Esophagus squamous epithelium (tissue), 5 donors: ENCODE measurements at places on chromosomes 7 and 10.

DNA sequence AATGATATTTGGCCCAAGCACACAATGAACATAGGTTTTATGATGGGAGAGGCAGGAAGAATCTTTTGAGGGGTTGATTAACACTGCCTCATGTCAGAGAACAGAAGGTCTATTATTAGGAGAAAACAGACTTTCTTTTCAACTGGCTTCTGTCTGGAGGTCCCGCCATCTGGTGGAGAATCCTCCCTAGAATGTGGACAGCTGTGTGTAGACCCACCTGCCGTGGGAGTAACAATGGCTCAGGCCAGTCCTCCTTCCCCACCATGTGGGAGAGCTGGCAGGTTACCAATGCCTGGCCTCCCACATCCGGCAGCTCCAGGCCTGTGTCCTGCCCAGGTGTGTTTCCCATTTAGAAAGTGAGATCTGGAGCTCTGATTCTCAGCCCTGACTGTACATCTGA is 70.4 kb upstream of the AOAH start:
- no peak for DNase-seq

- DNase-seq = no peak
Measured at GRCh38 chr10:96556003-96556402, 30.8 kb downstream of the TM9SF3 start.

DNA sequence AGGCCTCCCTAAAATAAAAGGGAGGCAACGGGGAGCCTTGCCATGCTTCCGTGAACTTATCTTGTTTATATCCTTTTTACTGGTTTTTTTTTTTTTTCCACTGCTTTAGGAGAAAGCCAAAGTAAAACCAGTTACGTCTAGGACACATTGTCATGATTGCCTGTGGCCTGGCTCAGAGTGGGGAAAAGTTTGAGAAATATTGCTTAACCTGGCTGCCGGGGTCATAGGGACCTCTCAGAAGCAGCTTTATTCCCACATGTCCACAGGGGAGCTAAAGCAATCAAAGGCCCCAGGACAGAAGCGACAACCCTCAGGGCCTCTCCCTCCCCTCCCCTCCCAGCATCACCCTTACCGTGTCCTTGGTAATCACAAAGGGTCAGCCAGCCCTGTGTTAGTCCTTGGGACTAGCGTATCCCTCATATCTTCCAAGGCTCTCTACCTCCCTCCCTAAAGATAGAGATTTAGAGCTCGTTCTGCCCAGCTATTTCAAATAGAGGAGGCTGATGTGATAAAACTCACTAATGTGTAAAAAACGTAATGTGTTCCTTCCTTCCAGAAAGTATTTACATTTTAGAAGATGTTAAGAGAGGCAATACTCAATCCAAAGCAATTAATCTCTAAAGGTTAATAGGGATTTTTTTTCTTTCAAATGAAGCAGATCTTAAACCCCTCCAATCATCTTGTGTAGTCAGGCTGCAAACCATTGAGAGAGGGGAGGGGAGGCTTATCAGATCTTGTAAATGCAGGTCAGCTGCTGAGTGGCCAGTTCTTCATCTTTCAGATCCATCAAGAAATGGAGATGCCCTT is 64.8 kb upstream of the PRKAR2B start:
- DNase-seq = no peak

GRCh38 chr7:121079425-121080169 is 91.1 kb downstream of the CPED1 start:
- DNase-seq = no peak

GRCh38 chr10:131901181-131901829 is 497 bp downstream of the PPP2R2D start:
- DNase-seq = no peak

- no peak for DNase-seq
Measured at GRCh38 chr7:93015779-93016481, 101.8 kb downstream of the SAMD9 start.

DNA sequence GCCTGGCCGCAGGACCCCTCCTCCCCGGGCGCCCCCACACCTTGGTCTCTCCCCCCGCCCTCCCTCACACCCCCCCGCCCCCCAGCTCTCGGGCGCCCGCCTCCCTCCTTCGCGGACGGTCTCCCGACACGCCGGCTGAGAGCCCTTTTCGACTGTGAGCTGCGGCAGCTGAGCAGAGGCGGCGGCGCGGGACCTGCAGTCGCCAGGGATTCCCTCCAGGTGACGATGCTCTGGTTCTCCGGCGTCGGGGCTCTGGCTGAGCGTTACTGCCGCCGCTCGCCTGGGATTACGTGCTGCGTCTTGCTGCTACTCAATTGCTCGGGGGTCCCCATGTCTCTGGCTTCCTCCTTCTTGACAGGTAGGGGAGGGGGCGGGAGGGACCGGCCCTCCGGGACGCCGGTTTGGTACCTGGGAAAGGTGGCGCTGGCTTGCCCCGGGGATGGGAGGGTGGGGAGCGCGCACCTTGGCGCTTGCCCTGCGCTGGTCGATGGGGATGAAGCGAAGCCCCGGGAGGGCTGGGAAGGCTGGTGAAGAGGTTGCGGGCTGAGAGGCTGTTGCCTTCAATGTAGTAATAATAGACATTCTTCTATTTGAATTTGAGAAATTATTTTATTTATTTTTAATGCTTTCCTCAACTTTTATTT is at the start of gene BMPER:
TSS of gene BMPER (plus strand) at position 151 of the 644 bp plus-strand sequence. CDS start at position 226, 75 bp downstream.
- DNase-seq = no peak

GRCh38 chr10:43739161-43739560 is 90.5 kb upstream of the ZNF32 start:
- no peak for DNase-seq

GRCh38 chr10:106515206-106515790 is 649.2 kb downstream of the SORCS1 start:
- DNase-seq = no peak

DNA sequence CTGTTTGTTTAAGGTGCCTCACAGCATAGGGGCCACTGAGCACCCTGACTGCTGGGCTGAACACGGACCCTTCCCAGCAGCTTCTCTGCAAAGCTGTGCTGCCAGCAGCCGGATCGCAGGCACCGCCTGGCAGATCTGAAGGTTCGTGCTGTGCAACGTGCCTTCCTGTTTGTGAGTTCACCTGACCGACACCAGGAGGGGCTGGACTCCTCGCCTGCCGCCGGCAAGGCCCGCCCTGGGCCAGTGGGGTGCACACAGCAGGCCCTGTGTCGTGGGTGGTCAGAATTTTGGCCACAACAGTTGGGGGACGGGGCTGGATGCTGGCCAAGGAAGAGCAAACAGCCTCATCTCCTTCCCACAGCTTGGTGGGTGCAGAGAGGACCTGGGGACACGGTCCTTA is 12.6 kb downstream of the CYP2W1 start:
- no peak for DNase-seq

GRCh38 chr7:158567153-158567603 is 20.4 kb downstream of the PTPRN2 start:
- no peak for DNase-seq

- DNase-seq = no peak
Measured at GRCh38 chr10:103620891-103621782, 127.6 kb downstream of the NEURL1 start.

DNA sequence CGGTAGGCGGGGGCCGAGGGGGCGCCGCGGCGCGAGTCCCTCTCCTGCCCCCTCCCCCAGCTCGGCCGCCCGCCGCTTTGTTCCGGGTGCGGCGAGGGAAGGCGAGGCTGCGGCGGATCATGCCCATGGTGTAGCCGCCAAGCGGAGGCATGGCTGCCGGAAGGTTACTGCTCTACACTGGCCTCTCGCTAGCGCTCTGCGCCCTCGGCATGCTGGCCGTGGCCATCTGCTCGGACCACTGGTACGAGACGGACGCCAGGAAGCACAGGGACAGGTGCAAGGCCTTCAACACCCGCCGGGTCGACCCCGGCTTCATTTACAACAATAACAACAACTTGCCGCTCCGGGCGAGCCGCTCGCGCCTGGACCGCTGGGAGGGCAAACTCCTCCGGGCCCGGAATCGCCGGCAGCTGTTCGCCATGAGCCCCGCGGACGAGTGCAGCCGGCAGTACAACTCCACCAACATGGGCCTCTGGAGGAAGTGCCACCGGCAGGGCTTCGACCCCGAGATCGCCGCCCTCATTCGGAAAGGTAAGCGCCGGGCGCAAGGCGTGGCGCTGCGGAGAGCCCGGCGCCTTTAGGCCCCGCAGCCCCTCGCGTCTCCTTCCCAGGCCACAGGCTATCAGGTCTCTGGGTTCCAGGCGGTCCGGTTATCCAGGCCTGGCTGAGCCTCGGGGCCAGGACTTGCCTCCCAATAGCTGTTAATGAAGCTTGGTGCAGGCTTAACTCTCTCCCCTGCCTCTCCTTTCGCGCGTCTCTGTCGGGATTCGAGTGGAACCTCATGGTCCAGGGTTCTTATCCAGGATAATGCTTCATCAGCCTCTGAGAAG is 513 bp downstream of the TMEM178B start:
- no peak for DNase-seq

DNA sequence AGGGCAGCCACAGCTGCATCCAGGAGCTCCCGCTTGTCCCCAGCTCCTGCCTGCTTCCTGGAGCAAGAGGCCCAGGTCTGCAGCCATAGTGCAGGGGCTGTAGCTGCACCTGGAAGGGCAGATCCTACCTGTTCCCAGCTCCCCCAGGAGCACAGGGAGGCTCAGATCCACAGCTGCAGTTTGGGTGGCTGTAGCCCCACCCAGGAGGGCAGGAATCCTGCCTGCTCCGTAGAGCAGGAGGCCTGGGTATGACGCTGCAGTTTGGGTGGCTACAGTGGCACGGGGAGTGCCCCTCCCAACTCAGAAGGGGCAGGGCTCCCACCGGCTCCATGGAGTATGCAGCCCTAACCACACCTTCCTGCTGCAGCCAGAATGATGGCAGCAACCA is 26.7 kb upstream of the CDCA7L start:
- DNase-seq = no peak
